ENCODE measurements at places on chromosomes 3 and 15.
A peak's percentile ranks its signal among the peaks of the same experiment; 100 is the strongest.

DNA sequence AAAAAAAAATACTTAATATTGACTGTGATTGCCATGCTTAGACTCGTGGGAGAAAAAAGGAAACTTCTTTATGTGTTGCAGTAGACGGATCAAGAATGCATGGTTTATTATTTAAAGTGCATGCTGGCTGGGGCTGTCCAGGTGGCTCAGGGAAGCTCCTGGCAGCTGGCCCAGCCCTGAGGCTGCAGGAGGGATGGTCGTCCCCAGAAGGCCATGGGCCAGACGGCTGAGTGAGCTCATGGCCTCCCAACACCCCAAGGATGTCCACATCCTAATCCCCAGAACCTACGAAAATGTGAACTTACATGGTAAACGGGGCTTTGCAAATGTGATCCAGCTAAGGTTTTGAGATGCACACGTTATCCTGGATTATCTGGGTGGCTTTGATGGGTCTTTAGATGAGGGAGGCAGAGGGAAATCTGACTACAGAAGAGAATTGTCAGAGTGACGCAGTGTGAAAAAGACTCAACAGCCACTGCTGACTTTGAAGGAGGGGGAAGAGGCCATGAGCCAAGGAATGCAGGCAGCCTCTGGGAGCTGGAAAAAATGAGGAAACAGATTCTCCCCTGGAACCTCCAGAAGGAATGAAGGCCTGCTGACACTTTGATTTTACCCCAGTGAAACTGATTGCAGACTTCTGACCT, 29.8 kb downstream of the ADAMTS17 start:
- peak; percentile 79 for DNase-seq

DNA sequence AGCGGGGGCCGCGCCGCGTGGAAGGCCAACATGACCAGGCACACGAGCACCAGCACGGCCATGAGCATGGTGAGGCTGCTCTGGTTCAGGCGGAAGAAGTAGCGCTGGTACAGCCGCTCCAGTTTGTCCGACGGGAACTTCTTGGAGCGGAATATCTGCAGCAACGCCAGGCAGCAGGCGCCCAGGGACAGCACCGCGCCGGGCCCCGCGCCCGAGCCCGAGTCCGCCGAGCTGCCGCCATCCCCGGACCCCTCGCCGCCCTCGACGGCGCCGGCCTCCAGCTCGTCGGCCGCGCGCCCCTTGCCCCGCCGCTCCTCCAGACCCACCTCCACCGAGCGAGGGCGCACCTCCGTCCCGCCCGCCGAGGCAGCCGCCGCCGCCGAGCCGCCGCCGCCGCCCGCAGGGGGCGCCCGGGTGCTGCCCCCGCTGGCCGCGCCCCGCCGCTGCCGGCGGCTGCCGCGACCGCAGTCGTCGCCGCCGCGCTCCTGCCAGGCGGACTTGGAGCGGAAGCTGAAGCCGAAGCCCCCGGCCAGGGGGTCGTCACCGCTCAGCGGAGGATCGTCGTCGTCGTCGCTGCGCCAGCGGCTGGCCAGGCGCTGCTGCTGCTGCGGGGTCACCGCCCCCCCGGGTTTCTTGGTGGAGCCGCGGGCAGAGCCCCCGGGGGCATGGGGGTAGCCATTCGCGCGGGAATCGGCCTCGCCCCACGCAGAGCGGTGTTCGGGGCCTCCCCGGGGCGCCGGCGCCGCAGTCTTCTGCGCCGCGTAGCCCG, 957 bp downstream of the ADCY5 start:
- no peak for DNase-seq

GRCh38 chr3:77150028-77150427, 110.1 kb downstream of the ROBO2 start:
- no peak for DNase-seq

DNA sequence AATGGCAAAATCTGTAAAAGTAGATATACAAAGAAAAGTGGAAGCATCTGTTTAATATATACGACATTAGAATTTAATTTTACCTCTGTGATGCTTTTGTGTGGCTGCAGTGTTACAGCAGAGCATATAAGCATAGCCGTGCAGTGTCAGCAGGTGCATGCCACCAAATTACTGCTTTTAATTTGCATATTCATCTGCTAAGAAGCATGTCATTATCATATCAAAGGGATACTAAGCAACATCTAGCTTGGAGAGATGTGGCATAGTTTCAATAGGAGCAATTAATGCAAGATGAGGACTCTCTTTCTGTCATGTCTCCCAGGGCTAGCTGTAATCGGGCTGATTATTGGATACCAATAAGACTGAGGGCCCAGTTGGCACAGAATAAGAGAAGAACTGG, 214.4 kb upstream of the SOX2 start:
- DNase-seq, result no peak

- DNase-seq, result no peak
These were observed 2.1 kb upstream of the ISY1 start for GRCh38 chr3:129162729-129163579.

- no peak for DNase-seq
These were observed 3.6 kb downstream of the FAM107A start for GRCh38 chr3:58573640-58574039.

- no peak for DNase-seq
These were observed 121.6 kb downstream of the UBE2E2 start for GRCh38 chr3:23324745-23325144.

DNA sequence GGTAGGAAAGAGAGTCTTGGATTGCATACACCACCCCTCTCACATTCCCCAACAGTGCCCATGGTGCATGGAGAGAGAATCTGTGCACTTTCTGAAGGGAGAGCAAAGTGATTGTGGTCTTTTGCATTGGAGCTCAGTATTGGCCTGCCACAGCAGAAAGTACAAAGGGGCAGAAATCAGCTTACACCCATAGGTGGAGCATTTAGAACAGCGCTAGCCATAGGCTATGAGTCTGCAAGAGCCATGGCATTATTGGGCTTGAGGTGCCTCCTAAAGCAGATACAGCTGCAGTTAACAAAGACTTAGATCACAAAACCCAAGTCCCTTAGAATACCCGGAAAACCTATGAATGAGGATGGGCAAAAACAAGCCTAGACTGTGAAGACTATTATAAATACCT, 21.8 kb downstream of the SI start:
- no peak for DNase-seq

DNA sequence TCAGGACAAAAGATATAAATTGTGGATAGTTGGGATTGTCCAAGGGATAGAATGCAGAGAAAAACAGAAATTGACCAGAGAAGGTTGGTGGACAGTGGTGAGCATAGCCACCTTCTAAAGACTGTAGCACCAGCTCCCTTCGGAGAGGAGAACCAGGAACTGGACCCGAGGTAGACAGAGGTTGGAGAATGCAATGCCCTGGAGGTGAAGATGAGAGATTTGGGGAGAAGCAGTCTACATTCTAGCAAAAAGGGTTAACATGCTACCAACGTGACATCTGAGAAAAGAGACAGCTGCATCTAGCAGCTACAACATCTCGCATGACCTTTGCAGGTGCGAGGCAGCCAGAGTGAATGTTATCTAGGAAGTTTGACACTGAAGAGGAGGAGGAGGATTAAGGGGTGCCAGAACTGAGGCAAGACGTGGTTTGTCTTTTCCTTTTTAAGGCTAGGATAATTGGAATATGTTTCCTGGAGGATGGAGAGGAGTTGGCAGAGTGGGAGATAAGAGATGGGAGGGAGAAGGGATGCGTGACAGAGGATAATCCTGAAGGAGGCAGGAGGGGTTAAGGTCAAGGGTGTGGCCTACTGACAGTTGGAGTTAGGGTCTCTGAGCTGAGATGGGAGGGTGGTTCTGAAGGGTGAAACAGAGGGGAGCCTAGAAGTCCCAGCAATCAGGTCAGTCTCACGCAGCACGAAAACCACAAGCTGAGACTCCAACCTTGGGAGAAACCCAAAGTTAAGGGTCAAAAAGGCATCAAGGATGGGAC, 103.7 kb upstream of the NR2E3 start:
- no peak for DNase-seq

- DNase-seq, result no peak
These were observed 26.5 kb downstream of the SPSB4 start for GRCh38 chr3:141077631-141078030.

DNA sequence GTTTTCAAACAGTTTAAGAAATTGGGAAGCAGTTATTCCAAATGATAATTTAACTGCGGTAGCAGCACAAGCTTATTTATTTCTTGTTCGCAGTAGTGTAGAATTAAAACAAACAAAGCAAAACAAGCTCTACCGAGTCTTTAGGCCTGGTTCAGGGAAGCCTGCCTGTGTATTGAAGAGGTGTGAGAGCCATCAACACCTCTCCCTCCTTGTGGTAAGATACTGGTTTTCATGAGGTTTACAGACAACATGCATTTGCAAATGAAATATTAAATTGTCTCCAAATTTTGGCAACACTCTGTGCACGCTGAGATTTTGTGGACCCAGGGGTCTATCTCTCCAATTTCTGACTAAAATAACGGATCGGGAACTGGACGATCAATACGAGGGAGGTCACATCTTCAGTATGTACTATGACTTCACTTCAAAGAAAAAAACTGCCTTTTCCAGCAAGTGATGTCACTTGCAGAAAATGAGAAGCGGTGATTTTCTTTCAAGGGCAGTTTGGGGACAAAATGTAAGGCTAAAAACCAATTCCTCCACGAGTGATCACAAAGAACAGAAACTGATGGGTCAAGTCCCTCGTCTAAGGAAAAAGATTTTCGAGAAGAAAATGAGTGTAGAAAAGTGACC, 721 bp downstream of the ATR start:
- no peak for DNase-seq

GRCh38 chr15:63020128-63020527, 22.4 kb upstream of the TPM1 start:
- no peak for DNase-seq

DNA sequence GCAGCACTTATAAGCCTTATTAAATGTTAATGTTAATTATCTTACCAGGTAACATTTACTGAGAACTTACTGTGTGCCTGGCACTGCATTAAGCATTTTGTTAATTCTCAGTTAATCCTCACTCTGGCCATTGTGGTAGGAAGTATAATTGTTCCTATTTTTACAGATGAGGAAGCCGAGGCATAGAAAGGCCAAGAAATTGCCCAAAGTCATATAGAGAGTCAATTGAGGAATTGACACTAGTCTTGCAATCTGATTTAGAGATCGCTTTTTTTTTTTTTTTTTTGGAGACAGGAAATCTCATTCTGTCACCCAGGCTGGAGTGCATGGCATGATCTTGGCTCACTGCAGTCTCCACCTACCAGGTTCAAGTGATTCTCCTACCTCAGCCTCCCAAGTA, 132.6 kb upstream of the PROK2 start:
- DNase-seq, result no peak

All from femur (tissue), 1 donor.